ENCODE measurements at places on chromosomes 7 and 10.

- no peak for DNase-seq
Observed at GRCh38 chr7:103924184-103924583, 65.3 kb downstream of the RELN start.

GRCh38 chr7:108403597-108404217 lies 52.5 kb downstream of the NRCAM start:
- DNase-seq, result no peak

- no peak for DNase-seq
Observed at GRCh38 chr7:88217675-88218428, 2.0 kb downstream of the SRI start.

DNA sequence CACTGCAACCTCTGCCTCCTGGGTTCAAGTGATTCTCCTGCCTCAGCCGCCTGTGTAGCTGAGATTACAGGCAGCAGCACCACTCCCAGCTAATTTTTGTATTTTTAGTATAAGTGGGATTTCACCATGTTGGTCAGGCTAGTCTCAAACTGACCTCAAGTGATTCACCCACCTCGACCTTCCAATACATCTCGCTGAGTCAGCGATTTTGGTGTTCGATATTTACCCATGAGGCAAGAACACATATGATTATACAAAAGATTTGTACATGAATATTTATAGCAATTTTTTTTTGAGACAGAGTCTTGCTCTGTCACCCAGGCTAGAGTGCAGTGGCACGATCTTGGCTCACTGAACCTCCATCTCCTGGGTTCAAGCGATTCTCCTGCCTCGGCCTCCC lies 19.8 kb downstream of the PNLIP start:
- DNase-seq, result no peak

DNA sequence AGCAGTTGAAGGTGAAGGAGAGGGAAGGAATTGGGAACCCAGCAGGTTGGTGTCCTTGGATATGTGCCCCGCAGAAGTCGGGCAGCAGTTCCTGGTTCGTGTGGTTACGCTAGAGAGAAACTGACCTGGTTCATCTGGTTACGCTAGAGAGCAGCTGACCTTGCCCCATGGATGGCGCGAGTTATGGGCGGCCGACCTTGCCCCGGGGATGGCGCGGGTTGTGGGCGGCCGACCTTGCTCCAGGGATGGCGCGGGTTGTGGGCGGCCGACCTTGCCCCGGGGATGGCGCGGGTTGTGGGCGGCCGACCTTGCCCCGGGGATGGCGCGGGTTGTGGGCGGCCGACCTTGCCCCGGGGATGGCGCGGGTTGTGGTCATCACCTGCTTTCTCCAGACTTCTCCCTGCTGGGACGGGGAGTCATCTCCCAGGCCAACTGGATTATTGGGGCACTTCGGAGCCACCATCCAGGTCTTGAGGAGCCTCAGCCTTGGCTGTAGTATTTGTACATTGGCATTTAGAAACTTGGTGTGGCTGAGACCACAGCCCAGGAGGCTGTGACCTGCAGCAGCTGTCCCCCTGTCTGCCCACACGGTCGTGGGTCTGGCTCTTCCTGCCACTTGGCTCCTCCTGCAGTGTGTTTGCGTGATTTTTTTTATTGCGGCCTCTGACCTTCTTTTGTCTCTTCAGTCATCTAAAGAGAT lies 6.1 kb downstream of the GET4 start:
- DNase-seq, result no peak

GRCh38 chr10:72295330-72295910 lies 21.7 kb downstream of the DDIT4 start:
- DNase-seq, result no peak

DNA sequence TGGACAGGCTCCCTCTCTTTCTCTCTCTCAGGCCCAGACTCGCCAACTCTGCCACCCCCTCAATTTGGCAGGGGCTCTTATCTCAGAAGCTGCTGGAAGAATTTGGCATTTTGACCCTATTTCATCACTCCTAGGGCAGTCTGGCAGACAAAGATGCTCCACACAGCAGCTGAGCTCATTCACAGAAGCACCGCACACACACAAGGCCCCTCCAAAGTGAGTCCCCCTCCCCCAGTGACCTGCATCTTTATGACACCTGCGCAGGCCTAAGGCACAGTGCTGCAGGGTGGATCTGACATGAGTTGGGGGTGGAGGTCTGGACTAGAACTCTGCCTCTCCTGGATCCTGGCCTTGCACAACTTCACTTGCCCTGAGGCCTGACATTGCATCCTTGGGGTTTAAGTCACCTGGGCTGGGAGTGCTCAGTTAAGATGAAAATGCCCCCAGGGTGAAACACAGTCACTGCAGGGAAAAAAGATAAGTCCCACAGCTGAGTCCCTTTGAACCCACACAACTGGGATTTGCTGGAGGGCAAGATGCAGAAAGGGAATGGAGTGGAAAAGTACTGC lies 41.1 kb upstream of the DUSP5 start:
- DNase-seq, result no peak

DNA sequence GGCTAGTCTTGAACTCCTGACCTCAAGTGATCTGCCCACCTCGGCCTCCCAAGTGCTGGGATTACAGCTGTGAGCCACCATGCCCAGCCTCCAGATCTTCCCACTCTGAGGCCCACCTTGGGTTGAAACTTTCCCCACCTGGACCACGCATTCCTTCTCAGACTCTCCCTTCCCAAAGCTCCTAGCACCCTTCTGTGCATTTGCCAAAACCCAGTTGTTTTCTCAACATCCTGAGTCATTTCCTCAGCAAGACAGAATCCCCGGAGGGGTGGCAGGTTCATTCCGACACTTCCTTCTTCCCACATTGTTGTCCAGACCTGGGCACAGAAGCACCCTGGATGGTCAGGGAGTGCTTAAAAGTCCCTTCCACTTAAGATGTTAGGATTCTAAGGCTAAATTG lies 28.9 kb downstream of the BAG3 start:
- DNase-seq, result no peak
